ENCODE measurements at places on chromosomes 2 and 18. TPM values are rescaled to one million over a fixed set of nuclear protein-coding genes. Genes with fewer than 3 reads are reported as not detected.

DNA sequence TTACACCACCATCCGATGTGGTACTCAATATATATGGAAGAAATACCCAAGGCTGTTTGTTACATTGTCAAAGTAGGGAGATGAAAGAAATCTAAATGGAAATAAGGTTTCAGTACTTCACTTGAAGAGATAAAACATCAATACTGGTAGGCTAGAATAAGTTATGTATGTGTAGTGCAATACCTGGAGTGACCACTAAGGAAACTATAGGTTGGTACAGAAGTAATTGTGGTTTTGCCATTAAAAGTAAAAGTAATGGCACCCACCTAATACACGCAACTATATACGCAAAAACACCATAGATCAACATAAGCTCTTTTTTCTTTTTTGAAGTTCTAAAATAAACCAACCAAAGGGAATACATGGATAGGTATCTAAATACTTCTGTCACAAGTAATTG is 143.2 kb upstream of the KYNU start:
- DNase-seq, result no peak
- no peaks in the 10 kb centered on the region for H3K4me1 ChIP-seq
- H3K36me3 ChIP-seq, result no peaks in the 10 kb centered on the region
- no peak overlapping the region for H3K27ac ChIP-seq
- H3K4me3 ChIP-seq, result no peak overlapping the region
- H3K27me3 ChIP-seq, result no peaks in the 10 kb centered on the region

DNA sequence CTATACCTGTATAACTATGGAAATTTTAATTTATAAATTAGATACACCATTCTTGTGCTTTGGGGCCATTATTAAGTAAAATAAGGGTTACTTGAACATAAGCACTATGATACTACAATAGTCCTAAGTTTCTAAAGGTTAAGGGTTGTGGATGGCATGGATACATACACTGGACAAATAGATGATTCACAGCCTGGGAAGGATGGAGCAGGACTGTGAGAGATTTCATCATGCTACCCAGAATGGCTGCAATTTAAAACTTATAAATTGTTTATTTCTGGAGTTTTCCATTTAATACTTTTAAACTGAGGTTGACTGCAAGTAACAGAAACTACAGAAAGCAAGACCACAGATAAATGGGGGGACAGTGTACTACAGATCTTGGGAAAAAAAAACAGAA is 295.8 kb upstream of the ZNF804A start:
- no peaks in the 10 kb centered on the region for H3K36me3 ChIP-seq
- H3K4me1 ChIP-seq, result no peaks in the 10 kb centered on the region
- H3K4me3 ChIP-seq, result no peak overlapping the region

The CD8B gene
- total RNA-seq, result 0.21 TPM

GRCh38 chr18:39681061-39681460 is 2115.5 kb upstream of the CELF4 start:
- no peaks in the 10 kb centered on the region for H3K36me3 ChIP-seq
- no peak overlapping the region for H3K27ac ChIP-seq
- DNase-seq, result no peak
- H3K27me3 ChIP-seq, result no peaks in the 10 kb centered on the region
- no peaks in the 10 kb centered on the region for H3K4me1 ChIP-seq

GRCh38 chr2:199433204-199433832 is 24.4 kb downstream of the SATB2 start:
- no peak overlapping the region for H3K4me3 ChIP-seq
- DNase-seq, result no peak
- no peaks in the 10 kb centered on the region for H3K27me3 ChIP-seq
- H3K36me3 ChIP-seq, result no peaks in the 10 kb centered on the region
- no peaks in the 10 kb centered on the region for H3K4me1 ChIP-seq

GRCh38 chr2:893311-893710 is 57.3 kb upstream of the SNTG2 start:
- no peaks in the 10 kb centered on the region for H3K4me1 ChIP-seq
- DNase-seq, result no peak
- no peaks in the 10 kb centered on the region for H3K36me3 ChIP-seq
- no peaks in the 10 kb centered on the region for H3K27me3 ChIP-seq
- H3K27ac ChIP-seq, result no peak overlapping the region
- no peak overlapping the region for H3K4me3 ChIP-seq
